ENCODE measurements at places on chromosomes 1 and 21.

DNA sequence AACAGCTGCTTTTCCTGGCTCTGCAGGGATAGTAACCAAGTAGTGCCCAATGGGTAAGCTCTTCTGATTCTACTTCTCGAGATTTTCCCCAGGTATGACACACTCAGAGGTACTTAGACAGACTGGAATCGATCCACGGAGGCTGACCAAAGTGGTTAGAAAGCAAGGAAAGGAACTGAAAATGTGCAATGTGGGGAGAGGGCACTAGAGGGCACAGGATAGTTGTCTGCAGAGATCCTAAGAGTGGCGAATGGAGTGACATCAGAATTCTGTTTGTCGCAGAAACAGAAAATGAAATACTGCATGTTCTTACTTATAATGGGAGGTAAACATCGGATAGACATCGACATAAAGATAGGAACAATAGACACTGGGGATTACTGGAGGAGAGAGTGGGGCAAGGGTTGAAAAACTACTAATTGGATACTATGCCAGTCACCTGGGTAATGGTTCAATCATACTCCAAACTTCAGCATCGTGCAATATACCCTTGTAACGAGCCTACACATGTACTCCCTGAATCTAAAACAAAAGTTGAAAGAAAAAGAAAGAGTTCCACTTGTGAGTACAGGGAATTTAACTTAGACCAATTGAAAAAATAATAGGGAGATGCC, 23.3 kb downstream of the CYP2J2 start:
- no peak for DNase-seq

- no peak for DNase-seq
These were observed 17.4 kb upstream of the PLCH2 start for GRCh38 chr1:2458687-2459086.

- DNase-seq: no peak
These were observed at the start of gene KRTAP19-1 for GRCh38 chr21:30480145-30480544. KRTAP19-1 (minus strand) TSS chr21:30480367; CDS start chr21:30480317, 50 bp downstream.

DNA sequence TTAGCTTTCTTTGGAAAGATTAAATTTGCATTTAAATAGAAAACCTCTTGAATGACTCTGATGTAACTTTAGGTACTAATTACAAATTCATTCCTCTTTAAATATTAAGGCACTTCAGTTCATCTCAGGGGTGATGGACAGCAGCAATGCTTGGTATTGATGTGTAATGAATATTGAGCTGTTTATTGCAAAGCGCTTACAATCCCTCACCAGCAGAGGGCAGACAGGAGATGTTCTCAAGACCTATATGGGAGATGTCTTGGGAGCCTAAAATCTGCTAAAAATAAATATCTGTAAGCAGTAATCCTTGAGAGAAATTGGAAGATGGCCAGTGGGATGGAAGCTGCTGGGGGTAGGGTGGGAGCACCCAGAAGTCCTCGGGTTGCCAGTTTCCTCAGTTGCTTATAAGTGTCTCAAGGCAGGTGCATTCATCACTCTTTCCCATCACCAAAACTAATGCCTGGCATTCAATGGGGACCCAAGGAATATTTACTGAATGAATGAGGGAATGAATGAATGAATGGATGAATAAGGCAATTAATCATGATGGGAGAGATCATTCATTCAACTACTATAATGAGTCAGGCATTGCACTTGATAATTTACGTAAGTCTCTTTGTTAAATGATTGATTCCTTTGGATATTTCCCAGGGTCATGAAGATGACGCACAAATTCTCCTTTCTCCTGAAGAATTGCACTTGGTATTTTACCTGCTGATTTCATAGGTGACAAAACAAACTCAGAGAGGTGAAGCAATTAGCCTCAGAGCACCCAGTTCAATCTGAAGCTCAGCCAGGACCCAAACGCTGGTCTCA, 2.3 kb downstream of the KLHDC8A start:
- DNase-seq: peak; percentile 36

GRCh38 chr1:22526098-22526497, 37.2 kb upstream of the EPHA8 start:
- no peak for DNase-seq

DNA sequence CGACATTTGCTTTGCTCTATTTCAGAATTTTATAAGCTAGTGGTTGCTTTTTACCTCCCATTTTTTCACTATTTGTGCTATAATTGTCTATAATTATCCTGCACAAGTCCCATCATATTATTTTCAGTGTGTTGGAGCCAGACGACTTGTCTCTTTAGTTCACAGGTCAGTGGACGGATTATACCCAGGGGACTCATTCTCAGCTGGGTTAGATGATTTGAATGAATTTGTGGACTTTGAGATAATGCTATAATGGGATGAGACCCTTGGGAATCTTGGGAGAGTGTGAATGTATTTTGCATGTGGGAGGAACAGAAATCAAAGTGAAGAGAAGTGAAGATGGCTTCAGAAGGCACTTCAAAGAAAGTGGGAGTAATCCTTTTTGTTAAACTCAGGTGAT, 31.5 kb upstream of the KCNK1 start:
- no peak for DNase-seq

GRCh38 chr1:212234431-212235395, 50.5 kb upstream of the PPP2R5A start:
- no peak for DNase-seq

GRCh38 chr1:185419718-185420117, 102.7 kb upstream of the IVNS1ABP start:
- no peak for DNase-seq

DNA sequence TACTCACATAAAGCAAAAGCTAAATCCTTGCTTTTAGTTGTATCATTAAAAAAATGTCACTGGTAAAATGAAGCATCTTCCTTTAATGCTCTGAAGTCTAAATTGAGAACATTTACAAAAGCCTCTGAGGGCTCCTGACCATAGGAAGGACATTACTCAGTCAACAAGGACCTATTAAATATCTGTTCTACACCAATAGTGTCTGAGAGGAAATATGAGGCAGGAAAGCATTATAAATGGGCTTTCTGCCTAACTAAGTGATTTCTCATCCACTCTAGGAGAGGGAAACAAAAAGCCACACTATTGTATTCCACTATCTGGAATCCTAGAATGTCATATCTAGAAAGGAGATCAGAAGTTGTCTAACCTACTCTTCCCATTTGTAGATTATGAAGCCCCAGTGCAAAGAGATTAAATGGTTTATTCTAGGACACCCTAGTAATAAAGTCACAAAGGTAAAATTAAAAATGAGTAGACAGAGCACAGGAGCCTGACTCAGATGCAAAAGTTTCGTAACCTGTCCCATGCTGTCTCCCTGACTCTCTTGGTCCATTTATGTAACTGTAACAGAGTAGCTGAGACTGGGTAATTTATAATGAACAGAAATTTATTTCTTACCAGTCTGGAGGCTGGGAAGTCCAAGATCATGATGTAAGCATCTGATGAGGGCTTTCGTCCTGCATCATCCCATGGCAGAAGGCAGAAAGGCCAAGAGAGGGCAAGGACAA, 17.6 kb downstream of the RGS1 start:
- DNase-seq: no peak

GRCh38 chr1:4058706-4059105, 158.6 kb upstream of the C1orf174 start:
- no peak for DNase-seq

- DNase-seq: no peak
These were observed 2.1 kb downstream of the LEPR start for GRCh38 chr1:65422241-65423203.

GRCh38 chr1:217435204-217435603, 195.7 kb downstream of the GPATCH2 start:
- DNase-seq: no peak

DNA sequence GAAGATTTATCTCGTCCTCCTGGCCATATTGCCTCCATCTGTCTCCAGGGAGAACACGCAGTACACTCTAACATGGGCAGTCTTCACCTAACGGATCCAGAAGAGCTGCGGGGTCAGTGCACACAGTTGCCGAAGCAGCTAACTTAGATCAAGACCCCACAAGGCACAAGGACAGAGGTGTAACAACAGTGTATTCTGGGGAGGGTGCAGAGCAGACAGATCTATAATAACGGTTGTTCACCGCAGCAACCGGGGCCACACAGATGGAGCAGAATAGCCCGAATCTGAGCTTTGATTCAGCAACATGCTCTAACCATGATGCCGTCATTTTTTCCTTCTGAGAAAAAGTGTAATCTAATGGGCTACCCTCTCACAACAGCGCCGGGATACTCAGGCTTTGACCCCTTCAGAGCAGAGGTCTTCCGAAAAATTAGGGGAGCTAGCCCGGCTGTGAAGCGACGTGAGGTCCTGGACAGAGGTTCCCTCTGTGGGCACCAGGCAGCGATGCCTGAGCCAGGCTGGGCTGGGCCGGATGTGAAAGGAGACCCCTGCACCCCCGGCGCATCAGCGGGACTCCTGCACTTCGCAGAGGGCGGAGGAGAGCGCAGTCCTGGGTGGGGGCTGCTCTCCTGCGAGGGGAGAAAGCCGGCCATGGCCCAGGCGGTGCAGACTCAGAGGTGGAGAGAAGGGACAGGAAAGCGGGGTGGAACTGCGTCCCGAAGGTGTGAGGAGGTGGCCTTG, 57.5 kb downstream of the BCL9 start:
- no peak for DNase-seq
